H1 (cell line): ENCODE measurements at places on chromosomes 11 and 22.

DNA sequence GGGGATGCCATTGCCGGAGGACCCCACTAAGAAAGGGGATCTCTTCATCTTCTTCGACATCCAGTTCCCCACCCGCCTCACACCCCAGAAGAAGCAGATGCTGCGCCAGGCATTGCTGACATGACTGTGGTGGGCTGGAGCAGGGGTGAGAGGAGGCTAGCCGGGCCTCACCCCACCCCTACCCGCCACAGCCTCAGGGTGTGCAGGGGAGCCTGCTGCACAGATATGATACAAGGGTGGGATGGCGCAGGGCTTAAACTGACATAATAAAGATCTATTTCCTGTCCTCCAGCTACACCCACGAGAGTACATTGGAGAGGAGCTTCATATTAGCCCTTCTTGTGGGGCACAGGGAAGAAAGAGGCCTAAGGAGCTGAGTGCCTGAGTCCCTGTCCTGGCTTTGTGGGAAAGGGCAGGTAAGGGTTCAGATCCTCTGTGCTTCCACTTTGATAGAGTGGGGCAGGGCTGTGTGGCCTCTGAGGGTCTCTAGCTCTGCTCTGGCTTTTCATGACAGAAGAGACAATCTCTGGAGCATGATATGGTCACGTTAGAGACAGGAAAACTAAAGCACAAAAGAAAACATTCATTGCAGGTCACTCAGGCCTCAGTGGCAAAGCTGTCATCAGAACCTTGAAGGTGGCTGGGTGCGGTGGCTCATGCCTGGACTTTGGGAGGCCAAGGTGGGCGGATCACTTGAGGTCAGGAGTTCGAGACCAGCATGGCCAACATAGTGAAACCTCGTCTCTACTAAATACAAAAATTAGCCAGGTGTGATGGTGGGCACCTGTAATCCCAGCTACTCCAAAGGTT, 12.4 kb downstream of the UCP2 start:
- H3K36me3 ChIP-seq: peaks cover under 1% of the 10 kb centered on the region; the same call in 1 of the 2 replicates
- H3K27ac ChIP-seq: no peak overlapping the region
- no peaks in the 10 kb centered on the region for H3K27me3 ChIP-seq

GRCh38 chr11:18449251-18449650, 6.4 kb upstream of the LDHAL6A start:
- H3K27me3 ChIP-seq: no peaks in the 10 kb centered on the region
- DNase-seq: no peak
- H3K4me3 ChIP-seq: no peak overlapping the region
- no peak overlapping the region for H3K27ac ChIP-seq
- H3K36me3 ChIP-seq: no peaks in the 10 kb centered on the region

DNA sequence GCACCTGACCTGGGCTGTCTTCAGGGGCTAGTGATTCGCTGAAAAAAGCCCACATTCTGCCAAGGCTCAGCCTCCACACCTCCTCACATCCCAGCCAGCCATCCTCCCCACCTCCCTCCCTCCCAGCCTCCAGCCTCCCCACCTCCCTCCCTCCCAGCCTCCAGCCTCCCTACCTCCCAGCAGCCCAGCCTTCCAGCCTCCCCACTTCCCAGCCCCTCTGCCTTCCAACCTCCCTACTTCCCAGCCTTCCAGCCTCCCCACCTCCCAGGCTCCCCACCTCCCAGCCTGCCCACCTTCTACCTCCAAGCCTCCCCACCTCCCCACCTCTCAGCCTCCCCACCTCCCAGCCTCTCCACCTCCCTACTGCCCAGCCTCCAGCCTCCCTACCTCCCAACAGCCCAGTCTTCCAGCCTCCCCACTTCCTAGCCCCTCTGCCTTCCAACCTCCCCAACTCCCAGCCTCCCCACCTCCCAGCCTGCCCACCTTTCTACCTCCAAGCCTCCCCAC, 33.7 kb upstream of the TH start:
- DNase-seq: no peak
- H3K36me3 ChIP-seq: no peaks in the 10 kb centered on the region
- no peak overlapping the region for H3K4me3 ChIP-seq
- no peaks in the 10 kb centered on the region for H3K4me1 ChIP-seq

DNA sequence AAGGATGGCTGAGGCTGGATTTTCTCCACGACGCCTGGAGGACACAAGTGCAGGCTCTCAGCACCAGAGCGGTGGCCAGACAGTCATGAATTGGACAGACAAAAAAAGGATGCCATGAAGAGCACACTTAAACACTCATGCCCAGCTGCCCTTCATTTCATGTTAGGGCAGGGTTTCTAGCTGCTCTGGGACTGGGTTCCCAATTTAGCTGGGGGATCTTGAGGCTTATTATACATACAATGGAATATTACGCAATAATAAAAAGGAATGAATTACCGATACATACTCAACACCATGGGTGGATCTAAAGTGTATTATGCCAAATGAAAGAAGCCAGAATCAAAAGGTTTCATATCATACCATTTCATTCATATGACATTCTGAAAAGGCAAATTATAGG, 512.1 kb upstream of the LRRC4C start:
- H3K27me3 ChIP-seq: no peaks in the 10 kb centered on the region
- H3K36me3 ChIP-seq: no peaks in the 10 kb centered on the region
- DNase-seq: no peak
- no peak overlapping the region for H3K27ac ChIP-seq

DNA sequence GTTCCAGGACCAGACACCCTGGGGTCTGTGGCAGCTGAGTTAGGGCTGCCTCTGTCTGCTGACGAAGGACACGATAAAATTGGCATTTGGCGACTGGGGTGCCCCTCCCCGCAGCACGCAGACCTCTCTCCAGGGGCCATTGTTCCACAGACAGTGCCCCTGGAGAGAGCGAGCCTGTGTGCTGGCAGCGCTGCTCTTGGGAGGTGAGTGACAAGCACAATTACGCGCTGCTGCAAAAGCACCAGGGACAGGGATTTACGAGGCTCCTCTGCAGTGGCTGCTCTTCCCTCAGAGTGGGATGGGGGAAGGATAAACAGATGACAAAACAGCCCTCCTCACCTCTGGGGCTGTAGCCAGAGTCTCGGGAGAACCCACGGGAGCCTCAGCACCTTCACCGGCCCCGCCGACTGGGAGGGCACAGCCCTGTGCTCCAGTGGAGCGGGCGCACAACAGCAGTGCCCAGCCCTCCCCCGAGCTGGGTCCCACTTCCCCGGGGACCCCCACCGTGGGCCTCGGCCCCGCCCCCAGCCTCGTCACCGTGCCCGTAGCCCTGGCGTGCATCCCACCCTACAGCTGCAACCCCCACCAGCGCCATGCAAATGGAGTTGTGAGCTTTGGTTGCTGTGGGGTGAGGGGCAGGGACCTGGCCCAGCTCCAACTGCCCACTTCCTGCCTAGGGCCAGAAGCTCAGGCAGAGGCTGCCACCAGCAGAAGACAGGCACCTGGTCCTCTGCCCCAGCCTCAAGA, 19.6 kb downstream of the CHID1 start:
- no peak overlapping the region for H3K4me3 ChIP-seq
- no peaks in the 10 kb centered on the region for H3K27me3 ChIP-seq
- no peak overlapping the region for H3K27ac ChIP-seq

DNA sequence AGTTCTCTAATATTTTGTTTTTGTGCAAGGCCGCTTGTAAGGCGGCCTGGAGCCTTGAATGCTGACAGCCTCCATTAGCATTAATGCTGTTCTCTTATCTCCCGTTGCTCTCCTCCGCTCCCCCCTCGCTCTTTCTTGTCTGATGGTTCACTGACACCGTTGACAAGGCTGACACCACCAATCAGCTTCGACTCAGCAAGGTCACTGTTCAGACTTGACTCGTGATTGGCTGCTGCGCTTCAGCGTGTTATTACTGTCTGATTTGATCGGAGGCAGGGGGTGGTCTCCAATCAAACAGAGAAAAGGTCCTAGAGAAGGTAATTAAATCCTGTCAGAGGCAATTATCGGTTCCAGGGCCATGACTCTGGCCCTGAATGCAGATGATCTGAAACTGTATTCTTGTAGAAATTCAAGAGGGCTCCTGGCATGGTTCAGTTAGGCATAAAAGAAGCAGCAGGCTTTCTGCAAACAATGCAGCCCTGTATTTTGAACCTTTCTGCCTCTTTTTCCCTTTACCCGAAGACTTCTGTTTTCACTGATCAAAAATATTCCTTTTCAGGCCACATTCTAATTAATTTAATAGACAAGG, 49.3 kb upstream of the MPPED2 start:
- DNase-seq: peak; percentile 57
- H3K36me3 ChIP-seq: no peaks in the 10 kb centered on the region
- H3K27ac ChIP-seq: no peak overlapping the region
- no peak overlapping the region for H3K4me3 ChIP-seq
- H3K4me1 ChIP-seq: no peaks in the 10 kb centered on the region

DNA sequence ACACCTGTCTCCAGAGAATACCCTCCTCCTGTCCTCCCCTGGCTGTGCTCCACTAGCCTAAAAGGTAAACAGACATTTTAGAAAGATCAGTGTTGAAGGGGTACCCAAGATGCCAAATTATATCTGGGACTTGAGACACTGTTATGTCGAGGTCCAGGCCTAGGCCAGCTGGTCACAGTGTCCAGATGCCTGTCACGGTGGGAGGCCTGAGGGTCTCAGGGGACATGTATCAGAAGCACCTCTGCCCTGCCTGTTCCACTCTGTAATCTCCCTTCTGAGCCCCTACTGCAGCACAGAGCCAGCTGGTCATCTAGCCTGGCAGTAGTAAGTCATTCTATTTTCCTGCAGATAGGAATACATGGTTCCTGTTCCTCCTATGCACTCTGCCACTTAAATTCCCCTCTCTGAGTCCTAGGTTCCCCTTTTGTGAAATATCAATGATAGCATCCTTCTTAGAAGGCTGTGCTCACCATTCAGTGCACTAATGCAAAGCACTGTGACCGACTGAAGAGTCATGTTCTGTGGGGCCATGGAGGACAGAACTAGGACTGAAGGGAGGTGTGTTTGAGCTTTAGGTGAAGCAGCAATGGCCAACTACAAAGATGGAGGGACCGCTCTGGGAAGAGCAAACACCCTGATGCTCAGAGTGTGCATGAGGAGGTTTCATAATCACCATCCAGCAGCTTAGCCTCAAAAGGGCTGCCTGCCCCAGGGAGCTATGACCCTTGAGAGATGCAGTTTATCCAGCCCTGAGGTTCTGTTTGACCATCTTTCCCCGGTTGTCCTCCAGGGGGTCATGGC, 44.8 kb upstream of the TUB start:
- no peak overlapping the region for H3K27ac ChIP-seq
- H3K4me3 ChIP-seq: no peak overlapping the region
- peaks cover 14% of the 10 kb centered on the region; the same call in 1 of the 2 replicates for H3K27me3 ChIP-seq
- H3K4me1 ChIP-seq: peaks cover 8% of the 10 kb centered on the region
- no peak for DNase-seq
- no peaks in the 10 kb centered on the region for H3K36me3 ChIP-seq

DNA sequence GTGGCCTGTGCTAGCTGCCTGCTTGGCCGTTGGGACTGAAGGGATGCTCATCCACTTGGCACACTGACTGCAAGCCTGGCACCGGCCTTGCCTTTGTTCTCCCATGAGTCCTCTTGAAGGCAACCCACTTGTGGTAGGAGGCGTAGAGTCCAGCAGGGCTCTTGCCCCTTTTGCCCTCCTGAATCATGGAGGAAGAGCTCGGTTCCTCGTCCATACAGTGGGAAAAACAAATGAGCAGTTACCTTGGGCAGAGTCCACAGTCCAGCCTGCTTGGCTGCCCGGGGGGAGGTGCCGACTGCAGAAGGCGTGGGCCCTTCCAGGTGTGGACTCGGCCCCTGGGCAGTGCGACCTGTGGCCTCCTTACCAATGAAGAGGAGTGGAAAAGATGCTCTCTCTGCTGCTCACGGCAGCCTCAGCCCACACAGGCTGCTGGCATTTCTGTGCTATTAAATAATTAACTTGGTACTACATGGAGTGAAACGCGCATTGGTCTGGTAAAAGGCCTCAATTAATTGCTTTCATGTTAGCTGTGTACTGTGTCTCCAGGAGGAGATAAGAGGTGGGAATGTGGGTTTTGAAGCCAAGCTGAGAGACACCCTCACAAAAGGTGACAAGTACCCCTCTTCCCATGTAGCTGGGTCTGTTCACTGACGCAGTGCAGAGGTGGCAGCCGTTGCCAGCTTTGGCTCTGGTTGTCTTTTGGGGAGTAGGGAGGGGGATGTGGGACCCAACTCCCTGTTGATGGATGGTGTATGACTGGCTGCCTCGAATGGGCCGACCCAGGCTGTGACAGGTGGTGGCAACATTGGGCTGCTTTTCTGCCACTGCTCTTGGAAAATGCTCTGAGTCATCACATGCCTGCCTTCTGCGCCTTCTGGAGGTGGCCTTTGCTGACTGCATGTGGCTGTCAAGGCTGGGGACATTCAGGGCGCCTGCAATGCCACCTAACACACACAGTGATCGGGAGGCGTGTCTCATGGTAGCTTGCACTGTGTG, 26.8 kb upstream of the B3GAT1 start:
- H3K27me3 ChIP-seq: no peaks in the 10 kb centered on the region
- H3K27ac ChIP-seq: no peak overlapping the region
- no peaks in the 10 kb centered on the region for H3K36me3 ChIP-seq
- DNase-seq: no peak
- no peak overlapping the region for H3K4me3 ChIP-seq

GRCh38 chr11:110491577-110492320, 62.0 kb downstream of the FDX1 start:
- peak; percentile 39 for DNase-seq
- no peaks in the 10 kb centered on the region for H3K27me3 ChIP-seq
- 0 out of 2 replicates have a peak overlapping the region, but pooled peaks have one; percentile 15 for H3K27ac ChIP-seq

DNA sequence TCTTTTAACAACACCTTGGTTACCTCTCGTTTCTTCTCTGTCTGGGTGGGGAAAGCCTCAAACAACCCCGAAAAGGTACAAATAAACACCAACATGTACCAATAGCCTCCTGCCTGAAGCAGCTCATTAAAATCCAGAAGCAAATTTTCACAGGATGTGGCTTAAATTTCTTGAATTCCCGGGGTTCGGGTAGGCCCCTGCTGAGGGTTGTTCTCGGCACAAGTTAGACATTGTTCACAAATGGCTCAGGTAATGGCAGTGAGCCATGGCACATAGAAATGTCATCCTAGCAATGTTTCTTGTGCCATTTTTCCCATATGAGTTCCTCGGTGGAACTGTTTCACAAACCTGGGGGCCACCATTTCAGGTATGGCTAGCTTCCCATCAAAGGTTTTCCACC, 19.7 kb upstream of the GLYATL1 start:
- peaks cover 11% of the 10 kb centered on the region; the same call in 1 of the 2 replicates for H3K4me1 ChIP-seq
- H3K4me3 ChIP-seq: no peak overlapping the region
- H3K36me3 ChIP-seq: no peaks in the 10 kb centered on the region; the same call in none of the 2 replicates
- DNase-seq: no peak
- no peak overlapping the region for H3K27ac ChIP-seq
